ENCODE measurements at places on chromosomes 16 and 17.

DNA sequence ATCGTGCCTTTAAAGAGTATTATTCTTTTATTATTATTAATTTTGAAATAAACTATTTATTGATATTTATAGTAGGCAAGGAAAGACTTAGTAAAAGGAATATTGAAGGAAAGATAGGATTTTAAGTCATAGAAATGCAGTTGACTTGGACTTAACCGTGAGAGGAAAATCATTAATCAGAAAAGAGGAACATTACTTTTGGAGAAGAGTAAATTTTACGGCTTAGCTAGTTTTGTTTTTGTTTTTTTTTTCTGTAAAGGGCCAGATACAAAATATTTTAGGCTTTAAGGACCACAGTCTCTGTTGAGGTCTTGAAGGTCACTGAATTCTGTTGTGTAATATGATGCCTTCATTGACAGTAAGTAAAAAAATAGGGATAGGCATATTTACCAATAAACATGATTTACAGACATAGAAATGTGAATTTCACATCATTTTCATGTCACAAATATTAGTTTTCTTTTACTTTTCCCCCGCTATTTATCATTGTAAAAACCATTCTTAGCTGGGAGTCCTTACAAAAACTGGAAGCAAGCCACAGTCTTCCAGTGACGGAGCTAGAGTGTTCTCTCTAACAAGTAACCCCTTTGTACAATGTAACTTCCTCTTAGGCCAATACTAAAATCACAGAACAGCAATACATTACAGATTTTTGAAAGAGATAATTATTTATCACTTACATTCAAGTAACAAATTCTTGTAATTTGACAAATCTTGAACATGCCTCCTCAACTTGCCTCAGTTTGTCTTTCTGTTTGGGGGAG is 2.3 kb upstream of the KCNJ16 start:
- no peak for DNase-seq

DNA sequence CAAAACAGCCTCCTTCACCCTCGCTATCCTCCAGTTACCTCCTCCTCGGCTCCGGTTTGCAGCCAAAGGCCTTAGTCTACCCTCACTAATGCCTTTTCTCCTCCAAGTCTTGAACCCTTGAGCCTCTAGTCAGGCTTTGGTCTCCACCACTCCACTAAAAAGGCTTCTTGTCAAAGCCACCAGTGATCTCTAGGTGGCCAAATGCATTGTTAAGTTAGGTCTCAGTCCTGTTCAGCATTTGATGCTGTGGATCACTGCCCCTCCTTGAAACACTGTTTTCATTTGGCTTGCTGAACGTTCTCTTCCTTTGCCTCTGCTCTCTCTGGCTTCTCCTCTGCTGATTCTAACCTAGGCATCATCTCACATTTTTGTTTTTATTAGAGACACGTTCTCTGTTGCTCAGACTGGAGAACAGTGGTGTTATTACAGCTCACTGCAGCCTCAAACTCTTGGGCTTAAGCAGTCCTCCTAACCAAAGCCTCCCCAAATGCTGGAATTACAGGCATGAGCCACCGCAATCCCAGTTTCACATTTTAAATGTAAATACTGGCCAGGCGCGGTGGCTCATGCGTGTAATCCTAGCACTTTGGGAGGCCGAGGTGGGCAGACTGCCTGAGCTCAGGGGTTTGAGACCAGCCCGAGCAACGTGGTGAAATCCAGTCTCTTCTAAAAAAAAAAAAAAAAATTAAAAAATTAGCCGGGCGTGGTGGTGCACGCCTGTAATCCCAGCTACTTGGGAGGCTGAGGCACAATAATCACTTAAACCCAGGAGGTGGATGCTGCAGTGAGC is 1.1 kb downstream of the SGF29 start:
- no peak for DNase-seq

DNA sequence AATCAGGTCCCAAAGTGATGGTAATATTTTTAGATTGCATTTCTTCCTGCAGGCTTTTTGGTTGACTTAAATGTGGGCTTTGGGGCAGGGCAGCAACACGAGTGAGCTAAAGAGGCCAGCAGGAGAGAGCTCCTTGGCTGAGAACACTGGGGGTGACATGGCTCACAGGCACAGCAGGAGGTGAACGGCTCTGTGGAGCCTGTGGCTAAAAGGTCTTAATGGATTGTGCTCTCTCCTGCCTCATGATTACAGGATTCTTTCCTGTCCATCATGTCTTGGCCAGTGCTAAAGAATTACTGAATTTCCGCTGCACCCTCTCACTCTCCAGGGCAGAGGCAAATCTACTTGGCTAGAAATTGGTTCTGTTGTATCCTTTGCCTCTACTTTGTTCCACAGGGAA is 366.6 kb downstream of the HS3ST4 start:
- DNase-seq: no peak

DNA sequence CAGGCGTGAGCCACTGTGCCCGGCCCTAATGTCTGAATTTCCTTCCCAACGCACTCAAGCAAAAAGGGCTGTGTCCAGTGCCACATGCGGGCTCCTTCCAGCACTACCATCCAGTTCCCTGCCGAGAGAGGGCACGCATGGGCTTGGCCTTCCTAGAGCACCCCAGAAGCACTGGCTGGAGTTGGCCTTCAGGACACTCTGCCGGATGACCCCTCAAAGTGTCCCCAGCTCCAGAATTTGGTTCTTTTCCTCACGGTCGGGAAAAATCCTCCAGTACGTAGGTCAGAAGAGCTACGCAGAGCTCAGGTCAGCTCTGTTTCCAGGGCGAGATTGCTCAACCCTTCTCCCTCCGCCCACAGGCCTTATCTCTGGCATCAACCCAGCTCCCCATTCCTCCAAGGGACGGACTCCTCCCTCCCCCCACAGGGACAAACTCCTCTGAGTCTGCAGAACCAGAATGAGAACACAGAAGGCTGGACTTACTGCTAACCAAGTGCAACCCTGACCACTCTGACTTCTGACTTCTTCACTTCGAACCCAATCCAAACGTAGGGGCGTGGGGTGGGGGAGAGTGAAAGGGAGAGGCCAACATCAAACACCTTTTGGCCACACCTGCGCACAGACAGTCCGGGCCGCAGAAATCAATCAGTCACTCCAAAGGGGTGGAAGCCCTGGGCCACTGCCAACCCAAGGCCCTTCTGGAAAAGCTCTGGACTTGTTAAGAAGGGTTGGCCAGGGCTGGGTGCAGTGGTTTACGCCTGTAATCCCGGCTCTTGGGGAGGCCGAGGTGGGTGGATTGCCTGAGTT is 3.6 kb downstream of the CDC42EP4 start:
- DNase-seq: no peak

- no peak for DNase-seq
These were observed 2.2 kb upstream of the MNT start for GRCh38 chr17:2403044-2403443.

DNA sequence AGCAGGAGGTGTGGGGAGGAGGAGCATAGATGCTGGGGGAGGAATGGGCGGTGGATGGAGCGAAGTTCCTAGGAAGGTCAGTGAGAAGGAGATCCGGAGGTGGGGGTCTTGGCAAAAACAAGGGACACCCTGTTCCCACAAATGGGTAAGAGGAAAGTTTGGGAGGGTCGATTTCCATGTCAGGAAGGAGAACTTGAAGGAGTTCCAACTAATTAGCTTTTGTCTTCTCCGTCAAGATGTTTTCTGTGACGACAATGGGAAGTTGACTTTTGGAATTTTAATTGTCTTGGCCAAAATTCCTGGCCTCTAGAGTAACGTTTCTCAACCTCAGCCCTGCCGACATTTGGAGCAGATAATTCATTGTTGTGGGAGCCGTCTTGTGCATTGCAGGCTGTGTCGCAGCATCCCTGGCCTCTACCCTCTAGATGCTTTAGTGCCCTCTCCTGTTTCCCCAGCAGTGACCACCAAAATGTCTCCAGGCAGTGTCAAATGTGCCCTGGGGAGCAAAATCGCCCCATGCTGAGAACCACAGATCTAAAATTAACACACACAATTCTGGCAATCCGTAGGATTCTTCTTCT is 97.1 kb downstream of the PITPNC1 start:
- peak; percentile 56 for DNase-seq

DNA sequence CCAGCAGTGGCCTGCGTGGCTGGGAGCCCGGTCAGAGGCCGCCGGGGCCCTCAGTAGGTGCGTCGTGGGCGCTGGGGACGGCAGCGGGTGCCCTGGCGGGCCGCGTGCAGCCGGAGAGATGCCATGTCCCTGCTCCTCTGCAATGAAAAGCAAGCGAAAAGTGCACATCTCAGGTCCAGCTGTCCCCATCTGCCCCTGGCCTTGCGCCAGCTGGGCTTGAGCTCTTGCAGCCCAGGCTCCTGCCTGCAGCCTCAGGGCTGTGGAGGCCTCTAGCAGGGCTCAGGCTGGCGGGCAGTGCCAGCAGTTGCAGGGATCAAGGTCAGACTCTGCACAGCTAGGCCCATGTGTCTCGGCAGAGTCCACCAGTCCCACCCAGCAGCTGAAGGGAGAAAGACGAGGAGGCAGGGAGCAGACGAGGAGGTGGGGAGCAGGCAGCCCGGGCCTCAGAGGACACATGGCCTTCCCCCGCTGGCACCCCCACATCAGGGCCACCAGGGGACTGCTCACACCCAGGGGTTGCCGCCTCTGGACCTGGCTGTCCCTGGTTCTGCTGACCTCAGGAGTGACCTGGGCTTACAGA is 11.2 kb downstream of the SLC16A3 start:
- no peak for DNase-seq

GRCh38 chr17:49407086-49407485 is 7.6 kb downstream of the PHB1 start:
- DNase-seq: no peak

- DNase-seq: peak; percentile 61
These were observed 144.7 kb upstream of the SOX9 start for GRCh38 chr17:71976011-71976649.

GRCh38 chr17:72427761-72428109 is 306.9 kb downstream of the SOX9 start:
- no peak for DNase-seq

- no peak for DNase-seq
These were observed 6.3 kb downstream of the SAP30BP start for GRCh38 chr17:75673487-75673886.

DNA sequence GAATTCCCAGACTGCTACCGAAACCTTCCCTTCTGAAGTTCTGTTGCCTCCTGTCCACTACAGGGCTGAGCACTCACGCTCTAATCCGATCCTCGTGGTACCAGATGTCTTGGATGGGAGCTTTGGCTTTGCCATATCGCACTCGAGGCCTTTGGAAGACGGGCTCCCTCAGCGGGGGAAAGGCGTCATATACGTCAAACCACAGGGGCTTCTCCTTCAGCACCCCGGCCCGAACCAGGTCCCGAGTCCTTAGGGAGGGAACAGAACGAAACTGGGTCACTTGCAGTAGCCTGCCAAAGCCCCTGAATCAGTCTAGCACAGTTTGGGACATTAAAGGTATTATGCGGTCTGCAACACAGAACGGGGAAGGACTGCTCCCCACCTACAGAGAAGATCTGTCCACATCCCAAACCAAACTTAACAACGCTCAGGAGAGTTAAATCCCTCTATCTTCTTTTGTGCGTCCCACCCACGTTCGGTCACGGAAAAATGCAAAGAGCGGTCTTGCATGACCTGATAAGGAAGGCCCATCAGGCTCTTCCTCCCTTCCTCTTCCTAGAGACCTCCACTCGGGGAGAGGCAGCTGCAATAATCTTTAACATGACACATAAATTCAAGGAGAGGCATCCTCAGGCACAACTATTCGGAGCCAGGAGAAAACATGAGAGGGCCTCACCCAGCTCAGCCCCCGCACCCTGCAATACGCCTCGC is 526 bp downstream of the MRPS23 start:
- no peak for DNase-seq

DNA sequence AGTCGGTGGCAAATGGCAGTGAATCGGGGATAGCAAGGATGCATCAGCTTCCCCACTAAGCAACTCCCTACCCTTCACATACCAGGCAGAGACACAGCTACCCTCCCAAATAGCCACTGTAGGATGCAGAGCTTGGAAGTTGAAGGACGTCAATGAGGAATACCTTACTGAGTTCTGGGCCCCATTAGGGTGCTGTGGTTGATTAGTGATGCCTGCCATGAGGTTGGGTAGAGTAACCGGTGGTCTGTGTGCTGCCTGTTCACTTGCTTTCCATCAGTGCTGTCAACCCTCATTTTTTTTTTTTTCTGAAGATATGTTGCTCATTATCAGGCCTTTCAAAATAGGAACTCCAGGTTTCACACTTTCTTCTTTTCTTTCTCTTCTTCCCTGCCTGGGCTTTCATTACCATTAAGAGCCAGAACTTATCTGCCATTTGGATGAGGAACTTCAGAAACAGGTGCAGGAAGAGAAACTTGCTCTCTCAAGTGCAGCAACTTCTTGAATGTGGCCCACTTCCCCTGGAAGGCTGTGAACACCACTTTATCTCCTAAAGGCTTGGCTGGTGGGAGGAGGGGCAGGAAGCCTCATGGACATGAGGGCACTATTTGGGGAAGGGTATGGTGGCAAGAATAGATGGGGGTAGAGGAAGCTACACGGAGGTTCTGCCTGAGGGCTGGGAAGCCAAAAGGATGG is 183.5 kb downstream of the NTN1 start:
- DNase-seq: no peak

DNA sequence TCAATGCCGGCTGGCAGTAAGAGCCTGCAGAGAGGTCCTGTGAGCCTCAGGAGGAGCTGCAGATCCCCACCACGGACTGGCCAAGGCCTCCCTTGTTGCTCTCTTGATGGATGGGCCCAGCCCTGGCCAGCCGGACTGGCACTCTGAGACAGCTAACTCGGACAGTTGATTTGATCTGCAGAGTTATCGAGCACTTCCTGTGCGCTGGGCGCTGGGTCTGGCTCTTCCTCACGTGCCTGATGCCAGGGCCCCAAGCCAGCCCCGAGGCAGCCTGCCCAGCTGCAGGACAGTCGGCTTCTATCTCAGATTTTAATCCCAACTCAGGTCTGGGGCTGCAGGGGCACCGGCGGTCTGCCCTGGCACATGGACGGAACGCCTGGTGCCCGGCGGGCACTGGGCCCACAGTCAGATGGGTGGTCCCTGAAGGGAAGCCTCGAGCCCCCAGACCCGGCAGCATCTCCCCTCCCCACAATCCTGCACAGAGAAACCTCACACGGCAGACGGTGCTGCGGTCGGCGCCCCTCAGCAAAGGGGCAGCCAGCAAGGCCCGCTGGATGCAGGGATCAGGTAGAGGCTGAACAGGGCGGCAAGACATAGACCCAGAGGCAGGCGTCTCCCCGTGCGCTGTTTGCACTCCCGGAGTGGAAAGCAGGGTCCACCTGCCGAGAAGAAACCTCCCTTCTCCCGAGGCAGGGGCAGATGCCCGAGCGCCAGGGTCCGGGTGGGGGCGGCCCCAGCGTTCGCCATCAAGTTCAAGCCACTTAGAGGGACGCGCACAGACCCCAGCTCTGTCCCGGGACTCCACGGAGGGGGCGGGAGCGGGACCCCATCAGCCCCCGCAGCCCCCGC is 34.0 kb downstream of the TIMM22 start:
- DNase-seq: no peak

DNA sequence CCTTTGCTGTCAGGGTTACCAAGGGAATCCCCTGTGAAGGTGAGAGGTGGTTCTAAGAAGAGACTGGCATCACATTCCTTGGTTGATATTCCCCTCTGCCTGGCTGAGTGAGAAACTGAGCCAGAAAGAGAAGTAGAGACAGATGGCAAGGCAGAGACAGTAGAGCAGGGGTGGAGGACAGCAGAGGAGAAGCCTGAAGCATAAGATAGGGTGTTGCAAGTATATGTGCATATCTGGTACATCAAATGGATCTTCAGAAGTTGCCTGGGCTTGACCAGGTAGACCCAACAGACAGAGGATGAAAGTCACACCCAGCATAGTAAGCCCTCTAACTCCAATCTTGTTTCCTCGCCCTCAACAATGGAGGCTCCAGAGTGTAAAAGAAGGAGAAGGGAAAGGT is 7.9 kb upstream of the THUMPD1 start:
- no peak for DNase-seq

All from fibroblast of skin of left biceps (primary cell).